T-cell (primary cell): ENCODE measurements at places on chromosomes 12 and 14.

DNA sequence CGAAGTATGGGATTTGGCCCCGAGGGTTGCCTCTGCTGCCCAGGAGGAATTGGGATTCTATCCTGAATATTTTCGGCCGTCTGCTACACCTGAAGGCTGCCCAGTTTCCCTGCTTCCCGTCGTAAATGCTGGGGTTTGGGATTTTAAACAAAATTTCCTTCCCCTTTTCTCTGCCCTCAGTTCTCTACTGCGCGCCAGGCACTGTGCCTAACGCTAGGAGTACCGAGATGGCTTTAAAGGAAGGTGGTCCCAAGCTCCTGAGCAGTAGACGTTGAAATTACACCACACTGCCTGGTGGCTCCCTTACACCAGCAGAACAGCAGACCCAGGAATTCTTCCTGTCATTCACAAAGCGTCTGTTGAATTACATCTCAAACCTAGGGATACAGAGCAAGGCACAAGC lies 566 bp upstream of the PRDM4 start:
- no peak for DNase-seq

DNA sequence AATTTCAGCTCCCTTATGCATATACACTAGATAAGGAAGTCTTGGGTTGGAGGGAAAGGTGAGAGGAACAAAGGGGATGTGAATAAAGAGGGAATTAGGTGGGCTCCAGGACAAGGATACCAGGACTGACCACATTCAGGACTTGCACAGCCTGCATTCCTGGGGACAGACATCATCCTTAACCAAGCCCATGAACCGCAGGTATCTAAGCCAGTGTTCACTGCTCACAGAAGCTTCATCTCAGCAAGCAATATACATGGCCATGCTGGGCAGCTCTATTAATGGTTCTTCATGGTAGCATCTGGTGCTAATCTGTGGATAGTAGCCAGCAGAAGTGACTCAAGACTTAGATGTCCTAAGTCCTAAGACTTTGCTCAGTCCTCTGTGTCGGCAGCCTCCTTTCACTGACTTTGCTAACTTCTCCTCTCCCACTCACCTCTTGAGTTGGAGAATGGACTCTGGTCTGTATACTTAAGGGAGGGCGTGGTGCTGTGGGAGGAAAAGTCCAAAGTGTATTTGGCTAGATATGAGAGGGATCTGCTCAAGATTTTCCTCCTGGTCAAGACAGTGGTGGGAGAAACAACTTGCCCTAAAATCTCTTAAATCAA lies 136.1 kb downstream of the ASCL1 start:
- no peak for DNase-seq

DNA sequence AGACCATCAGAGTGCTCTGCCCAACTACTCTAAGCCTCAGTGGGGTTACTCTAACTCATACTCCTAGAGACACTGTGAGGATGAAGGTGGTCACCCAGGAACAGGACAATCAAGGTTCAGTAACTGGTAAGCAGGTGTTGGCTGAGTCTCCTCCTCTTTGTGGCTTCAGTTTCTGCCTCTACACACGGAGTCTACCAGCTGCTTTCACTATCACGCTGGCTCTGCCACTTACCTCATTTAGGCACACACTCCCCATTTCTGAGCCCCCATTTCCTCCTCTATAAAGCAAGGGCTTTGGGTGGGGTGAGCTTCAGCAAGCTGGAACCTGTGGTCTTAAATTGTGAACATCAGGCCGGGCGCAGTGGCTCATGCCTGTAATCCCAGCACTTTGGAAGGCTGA lies 7.3 kb upstream of the TCHP start:
- DNase-seq, result no peak

GRCh38 chr12:10101648-10102220 lies 2.9 kb upstream of the CLEC1A start:
- no peak for DNase-seq

DNA sequence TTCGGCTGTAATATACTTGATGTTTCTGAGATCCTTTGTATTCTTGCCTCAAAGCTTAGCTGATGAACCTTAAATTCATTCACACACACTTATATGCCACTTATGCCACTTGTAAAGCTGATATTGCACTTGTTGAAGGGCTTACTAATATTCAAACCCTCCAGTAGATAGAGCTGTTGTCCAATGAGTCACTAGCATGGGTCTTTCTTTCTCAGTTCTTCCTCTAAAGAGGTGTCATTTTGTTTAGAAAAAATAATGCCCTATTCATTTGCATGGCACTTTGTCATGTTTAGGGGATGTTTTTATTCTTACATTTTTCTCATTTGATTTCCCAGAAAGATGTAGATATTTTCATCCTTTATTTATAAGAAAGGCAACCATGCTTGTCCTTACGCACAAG lies 56.4 kb downstream of the MON2 start:
- DNase-seq, result no peak

DNA sequence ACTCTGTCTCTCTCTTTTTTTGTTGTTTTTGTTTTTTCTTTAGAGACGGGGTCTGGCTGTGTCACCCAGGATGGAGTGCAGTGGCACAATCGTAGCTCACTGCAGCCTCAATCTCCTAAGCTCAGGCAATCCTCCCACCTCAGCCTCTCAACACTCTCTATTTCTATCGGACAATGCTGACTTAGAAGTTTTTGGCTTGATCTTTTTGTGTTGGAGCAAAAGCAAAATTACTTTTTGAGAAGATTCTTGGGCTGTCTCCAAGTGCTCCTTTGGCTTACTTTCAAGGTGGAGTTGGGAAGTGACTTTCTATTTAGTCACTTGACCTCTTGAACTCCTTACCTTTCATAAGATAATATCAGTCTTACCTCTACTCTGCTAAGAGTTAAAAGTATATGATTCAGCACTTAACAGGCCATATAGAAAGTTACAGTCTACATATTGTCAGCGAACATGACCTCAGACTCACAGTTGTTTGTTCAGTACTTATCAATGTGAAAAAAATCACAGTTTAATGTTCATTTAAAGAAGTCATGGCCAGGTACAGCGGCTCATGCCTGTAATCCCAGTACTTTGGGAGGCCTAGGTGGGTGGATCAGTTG lies 15.4 kb upstream of the MIA2 start:
- DNase-seq, result no peak

- no peak for DNase-seq
These were observed 9.5 kb downstream of the TSPAN11 start for GRCh38 chr12:30936036-30936435.

DNA sequence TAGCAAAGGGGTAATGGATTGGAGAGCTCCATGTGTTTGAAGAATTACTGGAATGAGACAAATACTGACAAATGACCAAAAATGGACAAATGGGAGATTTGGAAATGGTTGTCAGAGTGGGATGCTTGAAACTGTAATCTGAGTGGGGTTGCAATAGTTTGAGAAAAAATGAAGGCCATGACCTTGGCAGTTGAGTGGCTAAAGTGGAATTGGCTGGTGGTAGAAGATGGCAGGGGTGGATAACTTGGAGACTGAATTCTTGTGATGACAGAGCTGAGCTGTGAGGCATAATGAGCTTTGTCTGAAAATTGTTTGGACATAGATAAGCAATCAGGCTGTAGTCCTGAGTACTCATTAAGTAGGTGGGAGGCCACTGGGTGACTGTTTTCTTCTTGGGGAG lies 222.5 kb upstream of the PRICKLE1 start:
- DNase-seq, result no peak

- no peak for DNase-seq
These were observed 30.4 kb downstream of the RAP1B start for GRCh38 chr12:68641138-68641537.

- no peak for DNase-seq
These were observed 40.0 kb upstream of the ST8SIA1 start for GRCh38 chr12:22374508-22374907.

DNA sequence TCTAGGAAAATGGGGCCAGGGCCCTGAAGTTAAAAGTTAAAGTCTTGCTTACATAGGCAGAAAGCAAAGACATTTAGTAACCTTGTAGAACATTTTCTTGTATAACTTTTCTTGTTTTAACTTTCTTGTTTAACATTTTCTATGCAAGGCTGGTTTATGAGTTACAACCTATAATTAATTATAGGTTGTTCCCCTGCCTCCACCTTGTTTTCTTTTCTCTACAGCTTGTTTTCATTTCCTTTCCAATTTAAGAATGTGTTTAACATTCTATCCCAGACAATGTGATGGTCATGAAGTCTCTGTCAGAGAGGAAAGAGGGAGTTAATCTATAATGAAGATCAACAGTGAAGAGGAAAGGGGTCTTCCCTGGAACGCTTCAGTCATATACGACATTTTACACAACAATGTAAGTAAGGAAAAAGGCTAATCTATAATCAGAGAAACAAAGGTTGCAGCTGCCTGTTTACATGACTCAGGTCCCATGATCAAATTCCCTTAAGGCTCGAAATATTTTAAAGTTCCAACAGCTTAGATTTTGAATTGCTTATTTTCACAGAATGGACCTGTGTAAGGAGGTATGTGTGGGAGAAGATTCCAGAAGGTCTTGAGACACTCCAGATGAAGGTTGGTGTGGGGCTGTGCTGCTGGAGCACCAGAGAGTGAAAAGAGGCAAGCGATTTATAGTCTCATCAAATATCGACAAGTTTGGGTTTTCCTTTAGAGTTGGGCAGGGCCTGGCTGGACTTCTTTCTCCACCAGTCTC lies 34.2 kb upstream of the TCL1B start:
- no peak for DNase-seq

DNA sequence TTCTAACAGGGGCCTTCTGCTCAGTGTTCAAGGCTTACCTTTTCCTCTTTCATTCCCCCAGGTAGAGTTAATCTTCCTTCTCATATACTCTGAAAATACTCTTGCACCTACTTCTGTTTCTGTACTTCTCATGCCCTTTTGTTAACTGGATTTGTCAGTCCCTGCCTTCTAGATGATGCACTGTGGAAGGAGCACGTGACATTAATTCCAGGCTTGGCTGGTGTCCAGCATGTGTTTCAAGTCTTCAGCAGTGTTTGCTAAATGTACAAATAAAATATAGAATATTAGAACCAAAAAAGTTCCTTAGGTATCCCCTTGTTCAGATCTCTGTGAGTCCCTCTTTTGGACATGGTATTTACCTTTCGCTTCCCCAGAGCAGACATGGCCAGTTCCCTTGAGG lies 27.9 kb upstream of the EVL start:
- DNase-seq, result no peak

GRCh38 chr12:49232940-49233841 lies 31.7 kb upstream of the TUBA1C start:
- no peak for DNase-seq

DNA sequence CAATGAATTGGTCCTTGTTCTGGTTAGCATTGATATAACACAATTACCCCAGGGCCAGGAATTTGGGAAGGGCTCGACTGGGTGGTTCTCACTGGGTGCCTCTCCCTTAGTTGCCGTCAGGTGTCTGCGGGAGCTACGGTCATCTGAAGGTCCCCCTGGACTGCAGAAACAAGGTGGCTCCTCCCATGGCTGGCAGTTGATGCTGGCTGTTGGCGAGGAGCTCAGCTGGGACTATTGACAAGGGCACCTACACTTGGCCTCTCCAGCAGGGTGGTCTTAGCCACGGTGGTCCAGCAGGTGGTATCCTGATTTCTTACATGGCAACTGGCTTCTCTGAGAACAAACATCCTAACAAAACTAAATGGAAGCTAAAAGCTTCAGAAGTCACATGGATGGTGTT lies 41.0 kb upstream of the RGS6 start:
- DNase-seq, result no peak

- no peak for DNase-seq
These were observed 255.1 kb upstream of the TMPO start for GRCh38 chr12:98260276-98260675.

- DNase-seq, result no peak
These were observed 8.0 kb upstream of the PGAM5 start for GRCh38 chr12:132702640-132703039.

DNA sequence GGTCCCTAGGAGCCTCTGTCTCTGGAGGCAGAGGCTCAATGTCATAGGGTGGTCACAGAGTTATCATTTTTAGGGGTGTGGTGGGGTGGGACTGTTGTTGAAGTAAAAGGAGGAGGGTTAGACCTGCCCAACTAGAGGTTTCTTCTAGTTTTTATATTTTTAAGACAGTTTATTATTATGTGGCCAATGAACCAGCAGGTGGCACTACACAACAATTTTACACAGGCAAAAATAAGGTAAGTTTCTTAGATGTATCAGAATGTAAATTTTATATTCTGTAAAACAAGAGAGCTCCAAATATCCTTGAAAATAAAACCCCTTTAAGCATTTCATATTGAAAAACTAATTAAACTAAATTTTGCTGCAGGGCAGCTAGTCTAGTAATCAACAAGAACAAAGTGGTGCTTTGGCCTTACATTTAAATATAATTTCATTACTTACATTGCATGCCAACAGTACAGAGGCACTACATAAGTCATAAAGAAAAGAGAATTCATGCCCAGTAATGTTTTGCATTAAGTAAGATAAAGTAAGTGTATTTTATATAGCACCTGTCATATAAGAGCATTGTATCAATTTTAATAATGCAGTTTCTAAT lies 22.2 kb upstream of the OVCH1 start:
- peak; percentile 7 for DNase-seq

DNA sequence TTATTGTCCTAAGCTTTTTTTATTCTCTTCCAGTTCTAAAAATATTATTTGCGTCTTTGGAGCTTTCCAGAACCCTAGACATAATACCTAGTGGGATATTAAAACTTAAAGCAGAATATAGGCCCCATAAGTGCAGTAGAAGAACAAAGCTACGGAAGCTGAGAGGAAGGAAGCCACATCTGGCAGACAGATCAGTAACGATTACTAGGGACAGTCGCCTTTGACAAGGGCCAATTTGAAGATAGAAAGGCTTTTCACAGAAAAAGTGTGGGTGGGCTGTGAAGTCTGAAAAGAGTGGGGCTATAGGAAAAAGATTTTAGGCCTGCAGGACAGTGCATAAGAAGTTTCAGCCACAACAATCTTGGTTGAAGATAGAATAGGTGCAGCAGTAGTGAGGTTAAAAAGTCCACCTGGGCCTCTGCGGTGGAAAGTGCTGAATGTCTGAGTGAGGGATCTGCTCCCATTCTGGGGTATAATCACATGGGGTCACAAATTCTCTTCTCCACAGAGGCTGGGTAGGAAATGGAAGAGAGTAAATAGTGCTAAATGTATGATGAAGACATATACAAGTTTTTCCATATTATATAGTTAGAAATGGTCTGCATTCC lies 114.5 kb downstream of the CMAS start:
- DNase-seq, result no peak

- peak; percentile 56 for DNase-seq
These were observed 26.5 kb downstream of the ZBTB42 start for GRCh38 chr14:104827177-104828055.

DNA sequence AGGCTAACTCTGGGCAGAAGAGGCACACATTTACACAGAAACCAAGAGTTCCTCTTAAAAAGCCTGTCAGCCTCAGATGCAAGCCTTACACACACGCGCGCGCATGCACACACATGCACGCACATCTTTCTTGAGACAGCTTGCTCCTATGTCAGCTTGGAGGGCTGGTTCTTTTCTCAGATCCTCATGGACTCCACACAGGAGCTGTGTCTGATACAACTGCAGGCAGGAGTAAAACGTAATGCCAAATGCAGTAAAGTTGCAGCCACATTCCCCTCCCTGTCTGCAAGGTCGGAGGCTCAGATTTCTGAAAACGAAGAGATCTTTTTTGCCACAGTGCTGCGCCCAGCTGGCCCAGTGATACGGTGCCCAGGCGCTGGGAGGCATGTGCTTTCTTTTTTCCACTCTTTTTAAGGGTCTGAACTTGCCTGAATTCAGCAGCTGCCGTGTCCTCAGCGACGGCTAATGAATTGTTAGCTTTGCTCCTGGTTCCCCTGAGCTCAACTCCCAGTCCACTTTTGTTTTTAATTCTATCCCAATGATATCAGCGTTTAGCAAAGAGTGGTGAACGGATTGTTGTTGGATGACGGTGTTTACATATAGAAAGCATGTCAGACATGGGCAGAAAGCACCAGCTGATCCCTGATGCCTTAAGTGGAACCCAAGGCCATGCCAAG lies 72.9 kb upstream of the FOXN3 start:
- no peak for DNase-seq
